Inflammatory macrophage treated with lipopolysaccharide for 1 hour (primary cell): ENCODE measurements at places on chromosomes 1 and 21.

- DNase-seq, result no peak
Measured at GRCh38 chr1:25832336-25833037, 12.7 kb downstream of the MTFR1L start.

DNA sequence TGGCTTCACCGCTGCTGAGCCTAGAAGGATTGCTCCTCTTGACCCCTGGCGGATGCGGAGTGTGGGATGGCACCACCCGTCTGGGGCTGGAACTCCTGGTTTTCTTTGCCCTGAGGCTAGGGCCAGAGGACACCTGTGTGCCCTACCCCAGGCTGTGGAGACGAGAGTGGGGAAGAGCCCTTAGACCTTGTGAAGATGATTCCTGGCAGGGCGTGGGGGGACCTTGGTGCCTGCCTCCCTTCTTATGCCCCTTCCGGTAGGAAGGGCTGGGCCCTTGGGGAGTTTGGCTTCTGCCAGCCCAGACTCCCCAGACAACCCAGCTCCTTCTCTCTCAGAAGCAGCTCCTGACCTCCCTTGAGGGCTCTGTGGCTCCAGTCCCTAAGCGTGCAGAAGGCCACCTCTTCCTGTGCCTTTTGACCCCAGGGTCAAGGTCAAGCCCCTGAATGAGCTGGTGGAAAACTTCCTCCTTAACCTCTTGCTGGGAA lies 891 bp downstream of the RPS6KA1 start:
- no peak for DNase-seq

- DNase-seq, result no peak
Measured at GRCh38 chr1:25586181-25586588, 30.4 kb upstream of the MAN1C1 start.

DNA sequence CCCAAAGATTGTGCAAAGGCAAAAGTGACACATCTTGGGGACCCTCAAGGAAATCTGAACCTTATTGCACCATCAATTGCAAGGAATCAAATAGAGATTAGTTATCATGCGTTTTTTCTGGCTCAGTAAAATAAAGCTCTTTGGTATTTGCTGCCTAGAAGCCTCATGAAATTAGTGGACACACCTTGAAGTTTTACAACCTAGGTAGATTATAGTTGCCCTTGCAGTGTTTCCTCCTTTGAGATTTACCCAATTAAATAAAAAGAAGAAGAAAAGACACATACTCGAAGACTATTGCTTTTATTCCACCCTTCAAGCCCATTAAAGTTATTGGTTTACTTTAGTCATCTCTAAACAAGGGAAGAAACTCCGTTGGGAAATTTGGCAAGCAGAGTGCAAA lies 70.0 kb downstream of the IL23R start:
- DNase-seq, result no peak

DNA sequence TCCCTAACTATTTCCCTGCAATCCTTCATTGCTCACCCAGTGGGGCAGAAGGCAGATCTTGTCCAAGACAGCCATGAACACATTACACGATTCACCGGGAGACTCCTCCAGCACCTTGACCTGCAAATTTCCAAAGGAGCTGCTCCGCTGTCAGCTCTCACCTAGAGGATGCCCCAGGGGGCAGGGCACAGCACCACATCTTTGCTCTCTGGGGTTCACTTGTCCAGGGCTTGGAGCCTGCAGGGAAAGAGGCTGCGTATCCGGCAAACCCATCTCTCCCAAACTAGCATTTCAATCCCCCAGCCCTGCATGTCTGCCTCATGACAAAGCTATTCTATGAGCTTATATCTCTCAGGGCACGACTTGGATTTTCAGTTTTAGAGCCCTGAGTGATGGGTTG lies 35.1 kb upstream of the OLIG2 start:
- no peak for DNase-seq

- peak; percentile 6 for DNase-seq
Measured at GRCh38 chr1:154241703-154242351, 21.1 kb downstream of the UBAP2L start.

GRCh38 chr1:114479134-114479533 lies 31.9 kb downstream of the TRIM33 start:
- DNase-seq, result no peak

DNA sequence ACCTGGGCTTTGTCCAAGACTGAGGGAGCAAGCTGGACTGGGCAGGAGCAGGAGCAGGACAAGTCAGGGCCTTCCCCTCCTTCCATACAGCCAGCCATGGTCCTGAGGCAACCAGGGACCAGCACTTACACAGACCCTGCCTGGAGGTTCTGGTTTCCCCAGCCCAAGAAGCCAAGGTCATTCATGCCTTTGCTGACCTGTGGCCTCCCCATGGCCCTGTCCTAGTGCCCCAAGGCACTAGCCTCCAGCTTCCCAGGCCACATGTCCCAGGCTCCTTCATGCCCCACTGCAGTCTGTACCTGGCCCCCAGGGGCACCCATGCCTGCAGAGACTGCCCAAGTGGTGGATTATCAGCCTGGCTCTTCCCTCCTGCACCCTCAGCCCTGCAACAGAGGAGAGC lies 243.9 kb downstream of the TOMM20 start:
- DNase-seq, result no peak

GRCh38 chr1:110633646-110634030 lies 27.5 kb upstream of the KCNA2 start:
- no peak for DNase-seq

DNA sequence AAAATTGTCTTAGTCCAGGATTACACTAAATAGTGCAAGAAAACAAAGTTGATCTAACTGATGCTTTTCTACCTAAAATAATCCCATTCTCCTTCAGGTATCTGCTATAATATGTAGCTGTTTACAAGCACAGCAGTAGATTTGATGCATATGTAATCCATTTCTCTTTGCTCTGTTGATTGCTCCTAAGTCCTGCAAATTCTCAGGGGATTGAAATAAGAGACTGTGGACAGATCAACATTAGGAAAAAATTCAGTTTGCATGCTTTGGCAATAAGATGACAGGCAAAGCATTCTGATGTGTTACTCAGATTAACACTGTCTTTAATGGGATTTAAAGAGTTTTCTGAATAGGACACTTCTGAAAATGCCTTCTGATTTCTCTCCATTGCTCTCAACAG lies 34.7 kb downstream of the RNF11 start:
- DNase-seq, result no peak

DNA sequence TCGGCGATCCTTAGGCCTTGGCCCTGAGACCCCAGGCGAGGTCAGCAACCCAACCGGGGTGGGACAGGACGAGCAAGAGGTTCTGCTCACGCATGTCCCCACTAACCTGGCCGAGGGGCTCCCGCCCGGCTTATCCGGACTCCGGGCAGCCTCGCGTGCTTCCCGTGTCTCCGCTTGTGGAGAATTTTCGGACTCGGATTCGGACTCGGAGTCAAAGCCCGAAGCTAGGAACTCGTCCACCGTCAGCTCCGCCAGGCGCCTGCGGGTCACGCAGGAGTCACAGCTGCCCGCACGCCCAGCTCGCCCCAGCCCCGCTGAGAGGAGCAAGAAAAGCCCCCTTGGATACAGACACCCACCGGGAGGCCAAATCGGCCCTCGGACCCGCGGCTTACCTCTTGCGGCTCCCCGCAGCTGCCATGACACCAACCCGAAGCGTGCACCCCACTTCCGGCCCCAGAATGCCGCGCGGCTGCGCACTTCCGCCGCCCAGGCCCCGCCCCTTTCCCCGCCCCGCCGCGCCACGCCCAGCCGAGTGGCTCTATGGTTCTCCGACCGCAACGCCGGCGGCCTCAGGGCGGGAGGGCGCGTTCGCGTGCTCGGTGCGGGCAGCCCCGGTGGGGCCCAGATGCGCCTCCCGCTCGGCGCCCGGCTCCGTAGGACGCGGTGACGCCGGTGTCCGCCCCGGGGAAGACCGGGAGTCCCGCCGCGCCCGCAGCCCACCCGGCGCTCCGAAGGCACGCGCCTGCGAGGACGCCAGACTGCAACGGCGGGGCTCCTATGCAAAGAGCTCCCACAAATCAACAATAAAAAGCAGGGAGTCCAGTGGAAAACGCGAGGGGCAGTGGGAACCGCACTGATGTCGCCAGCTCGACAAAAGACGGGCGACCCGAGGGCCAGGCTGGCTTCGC lies at the start of gene NOC2L:
Gene NOC2L, minus strand, starts transcription at position 434 of the 908 bp plus-strand sequence. Its CDS starts 16 bp downstream, at position 418.
- peak; percentile 78 for DNase-seq

DNA sequence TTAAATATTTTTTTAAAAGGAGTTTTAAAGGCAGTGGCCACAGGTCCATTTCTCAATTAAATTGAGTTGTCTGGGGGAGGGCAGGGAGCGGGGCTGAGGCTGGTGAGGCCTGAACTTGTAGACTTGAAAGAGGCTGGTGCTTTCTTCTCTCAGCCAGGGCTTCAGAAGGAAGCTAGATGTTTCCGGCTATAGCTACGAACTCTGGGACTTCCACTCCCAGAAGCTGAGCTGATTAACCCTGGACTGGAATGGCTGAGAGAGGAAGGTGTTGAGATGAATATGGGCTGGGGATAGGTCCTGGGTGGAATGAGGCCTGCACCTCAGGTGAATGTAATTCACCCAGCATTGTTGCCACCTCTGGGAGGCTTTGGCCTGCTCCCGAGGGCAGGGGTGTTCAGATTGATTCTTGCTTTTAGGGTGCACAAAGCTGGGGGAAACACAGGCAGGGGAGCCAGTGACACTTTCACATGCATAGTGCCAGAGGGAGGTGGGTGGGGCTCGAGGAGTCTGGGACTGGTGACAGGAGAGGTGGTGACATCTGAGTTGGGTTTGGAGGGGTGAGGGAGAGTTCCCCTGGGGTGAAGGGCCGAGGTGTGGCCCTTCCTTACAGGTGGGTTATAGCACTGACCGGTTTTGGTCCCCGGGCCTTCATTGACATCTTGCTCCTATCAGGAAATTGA lies 18.2 kb downstream of the LDLRAP1 start:
- no peak for DNase-seq

DNA sequence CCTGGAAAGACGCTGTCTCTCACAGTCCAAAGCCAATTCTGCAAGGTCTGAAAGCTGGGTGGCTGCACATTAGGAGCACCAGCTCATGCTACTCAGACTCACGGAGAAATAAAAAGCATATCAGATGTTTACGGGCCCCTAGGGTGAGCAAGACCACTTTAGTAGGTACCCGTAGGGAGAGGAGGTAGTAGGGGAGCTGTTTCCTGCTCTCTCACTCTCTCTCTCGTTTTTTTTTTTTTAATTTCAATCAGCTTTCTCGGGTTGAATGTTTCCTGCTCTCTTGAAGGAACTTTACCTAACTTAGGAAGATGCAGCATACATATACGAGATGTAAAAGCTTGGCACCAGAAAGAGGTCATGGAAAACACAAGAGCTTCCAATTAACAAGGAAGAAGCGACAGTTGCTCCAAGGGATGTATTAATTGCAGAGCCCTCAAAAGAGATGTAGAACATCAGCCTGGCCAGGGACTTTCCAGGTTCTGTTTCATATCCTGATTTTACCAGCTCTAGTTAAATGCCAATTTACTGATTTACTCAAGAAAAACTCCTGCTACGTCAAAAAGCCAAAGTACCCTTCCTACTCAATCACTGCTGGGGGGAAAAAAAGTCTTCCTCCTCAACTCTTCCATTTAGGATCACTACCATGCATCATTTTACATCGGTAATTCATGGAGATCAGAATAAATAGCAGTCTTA lies 3.1 kb downstream of the LORICRIN start:
- DNase-seq, result peak; percentile 62

GRCh38 chr1:203324105-203325025 lies 19.0 kb downstream of the BTG2 start:
- peak; percentile 55 for DNase-seq

- DNase-seq, result peak; percentile 34
Measured at GRCh38 chr1:33081554-33082305, 777 bp downstream of the AZIN2 start.

DNA sequence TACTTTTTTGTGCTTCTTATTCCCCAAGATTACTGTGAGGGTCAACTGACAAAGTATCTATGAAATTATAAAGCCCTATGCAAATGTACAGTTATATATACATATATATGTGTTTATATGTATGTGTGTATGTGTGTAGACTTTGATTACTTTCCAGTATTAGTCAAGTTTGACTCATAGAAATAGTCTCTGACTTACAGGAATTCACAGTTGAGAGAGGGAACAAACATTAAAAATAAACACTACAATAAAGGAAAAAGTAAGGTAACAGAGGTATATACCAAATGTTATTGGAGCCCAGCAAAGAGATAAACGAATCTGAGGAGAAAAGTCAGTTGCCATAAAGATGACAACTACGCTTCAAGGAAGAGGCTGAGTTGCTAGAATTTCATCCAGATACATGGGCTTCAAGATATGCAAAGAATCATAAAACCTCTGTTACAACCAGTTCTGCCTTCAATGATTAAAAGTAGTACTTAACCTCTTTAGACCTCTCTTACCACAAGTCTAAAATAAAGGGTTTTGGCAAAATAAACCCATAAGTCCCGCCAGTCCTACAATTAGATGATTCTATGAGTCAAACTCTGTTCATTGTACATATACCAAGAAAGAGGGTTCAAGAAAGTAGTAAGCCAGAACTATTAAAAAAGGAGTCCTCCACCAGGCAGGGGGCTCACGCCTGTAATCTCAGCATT lies 7.2 kb downstream of the IFT25 start:
- DNase-seq, result no peak

GRCh38 chr21:38660333-38661196 lies 145.2 kb upstream of the ETS2 start:
- no peak for DNase-seq

DNA sequence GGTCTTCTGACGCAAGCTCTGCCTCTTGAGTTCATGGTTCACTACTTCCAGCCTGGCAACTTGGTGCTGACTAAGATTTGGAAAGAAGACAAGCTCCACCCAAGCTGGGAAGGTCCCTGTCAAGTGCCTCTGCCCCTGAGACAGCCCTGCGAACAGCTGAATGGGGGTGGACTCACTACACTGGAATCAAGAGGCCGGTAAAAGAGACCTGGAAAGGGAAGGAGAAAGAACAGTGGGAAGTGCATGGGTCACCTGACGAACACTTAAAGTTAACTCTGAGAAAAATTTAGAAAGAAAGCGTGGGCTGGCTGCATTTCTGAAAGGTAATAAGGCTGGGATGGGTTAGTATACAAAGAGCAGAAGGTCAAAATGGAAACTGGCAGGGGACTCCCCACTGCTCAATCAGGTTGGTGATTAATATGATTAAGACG lies 26.1 kb upstream of the ZNF496 start:
- DNase-seq, result peak; percentile 97

DNA sequence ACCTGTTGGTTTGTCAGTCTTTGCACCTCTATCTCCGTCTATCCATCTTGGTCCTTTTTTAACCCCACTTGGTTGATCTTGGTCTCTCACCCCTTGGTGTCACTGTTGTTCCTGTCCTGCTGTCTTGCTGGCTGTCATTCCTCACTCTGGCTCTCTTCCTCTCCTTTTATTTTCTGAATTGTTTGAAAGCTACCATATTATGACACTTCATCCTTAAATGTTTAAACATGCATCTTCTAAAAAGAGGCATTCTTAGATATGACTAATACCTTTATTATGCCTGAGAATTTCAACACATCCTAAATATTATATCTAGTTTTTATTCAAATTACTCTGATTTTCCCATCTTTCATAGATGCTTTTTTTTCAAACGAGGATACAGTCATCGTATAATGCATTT lies 37.0 kb downstream of the BACH1 start:
- no peak for DNase-seq
